ENCODE measurements at places on chromosomes 16 and 17. TPM values are rescaled to one million over a fixed set of nuclear protein-coding genes. Genes with fewer than 3 reads are reported as not detected.

Gene RHBDF2
- 175 TPM for total RNA-seq

Gene FA2H
- total RNA-seq: 1.8 TPM

Gene TSNAXIP1
- total RNA-seq: 0.45 TPM

Gene CLDN6
- not detected for total RNA-seq

Gene KREMEN2
- total RNA-seq: not detected

Gene ADAMTS18
- total RNA-seq: 0.55 TPM

Gene KRTAP4-6
- total RNA-seq: not detected

Gene C17orf50
- total RNA-seq: not detected

DNA sequence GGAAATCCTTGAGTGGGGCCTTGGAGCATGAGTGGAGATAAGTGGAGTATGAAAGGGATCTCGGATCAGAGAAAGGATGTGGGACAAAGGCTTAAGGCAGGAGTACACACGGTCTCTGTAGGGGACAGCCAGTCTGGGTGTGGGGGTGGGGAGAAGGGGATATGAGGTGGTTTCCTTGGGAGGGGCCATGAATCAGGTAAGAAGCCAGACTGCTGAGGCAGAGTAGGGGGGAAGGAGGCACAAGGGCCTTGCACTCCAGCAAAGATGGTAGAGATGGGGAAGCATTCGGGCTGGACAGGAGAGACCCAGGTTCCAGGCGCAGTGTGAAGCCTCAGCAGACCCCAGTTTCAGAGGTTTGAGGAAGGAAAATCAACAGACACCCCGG lies 1.6 kb downstream of the HSD11B2 start:
- H3K27ac ChIP-seq: peak overlapping the region; percentile 82
- H3K27me3 ChIP-seq: no peaks in the 10 kb centered on the region
- no peak for DNase-seq
- H3K36me3 ChIP-seq: peaks cover 15% of the 10 kb centered on the region
- peak overlapping the region; percentile 63 for H3K4me3 ChIP-seq
- peaks cover 40% of the 10 kb centered on the region for H3K4me1 ChIP-seq

GRCh38 chr16:2799859-2800226 lies 1.6 kb downstream of the PRSS41 start:
- peak overlapping the region; percentile 68 for H3K27ac ChIP-seq
- peaks cover 24% of the 10 kb centered on the region for H3K4me1 ChIP-seq
- no peaks in the 10 kb centered on the region for H3K36me3 ChIP-seq
- peak; percentile 67 for DNase-seq
- H3K27me3 ChIP-seq: no peaks in the 10 kb centered on the region

- peak; percentile 48 for DNase-seq
- H3K4me1 ChIP-seq: peaks cover 33% of the 10 kb centered on the region
- H3K36me3 ChIP-seq: no peaks in the 10 kb centered on the region
- H3K27ac ChIP-seq: no peak overlapping the region
These were observed 6.7 kb upstream of the TOB1 start for GRCh38 chr17:50872710-50873424.

GRCh38 chr16:49653577-49653976 lies 202.3 kb downstream of the ZNF423 start:
- no peak for DNase-seq
- no peaks in the 10 kb centered on the region for H3K4me1 ChIP-seq
- H3K4me3 ChIP-seq: no peak overlapping the region
- no peaks in the 10 kb centered on the region for H3K27me3 ChIP-seq

GRCh38 chr17:3610523-3610922 lies 1.3 kb upstream of the TRPV1 start:
- DNase-seq: no peak
- no peak overlapping the region for H3K4me3 ChIP-seq
- no peak overlapping the region for H3K27ac ChIP-seq
- peaks cover 100% of the 10 kb centered on the region for H3K36me3 ChIP-seq
- H3K4me1 ChIP-seq: no peaks in the 10 kb centered on the region
- no peaks in the 10 kb centered on the region for H3K27me3 ChIP-seq

DNA sequence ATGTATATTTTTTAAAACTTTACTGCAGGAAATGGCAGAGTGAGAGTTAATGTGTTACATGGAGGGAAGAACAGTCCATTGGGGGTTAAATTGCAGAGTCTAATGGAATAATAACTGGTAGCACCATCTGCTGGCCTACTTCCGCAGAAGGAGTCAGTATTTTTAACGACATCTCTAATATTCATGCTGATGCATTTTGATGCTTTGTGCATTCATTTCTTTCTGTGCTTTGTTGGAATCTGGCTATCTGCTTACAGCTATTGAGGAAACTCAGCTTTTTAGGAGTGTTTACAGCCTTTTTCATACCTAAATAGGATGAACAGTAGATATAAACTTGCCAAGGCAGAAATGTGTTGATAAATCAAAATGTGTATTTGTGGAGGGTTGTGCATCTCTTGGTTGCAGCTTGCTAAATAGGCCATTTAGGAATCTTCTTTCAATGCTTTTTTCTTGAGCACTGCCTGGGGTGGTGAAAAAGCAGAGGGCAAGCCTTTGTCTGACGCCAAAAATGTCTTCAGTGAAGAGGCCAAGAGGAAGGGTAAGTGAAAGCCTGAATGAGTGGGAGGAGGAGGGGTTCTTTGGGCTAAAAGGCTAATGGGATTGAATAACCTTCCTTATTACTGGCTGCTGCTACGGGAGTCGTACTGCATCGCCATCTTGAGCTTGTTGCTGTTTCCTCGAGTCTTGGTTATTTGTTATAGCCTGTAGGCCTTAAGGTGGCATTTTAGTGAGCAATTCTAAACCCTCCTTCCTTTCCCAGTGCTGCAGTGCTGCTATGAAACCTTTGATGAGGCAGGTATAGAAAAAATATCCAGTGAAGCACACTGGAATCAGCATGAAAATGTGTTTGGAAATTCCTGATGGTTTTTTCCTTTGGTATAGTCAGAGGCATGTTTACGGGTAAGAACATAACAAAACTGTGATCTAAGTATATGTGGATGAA lies 153.3 kb downstream of the CHD9 start:
- H3K27me3 ChIP-seq: no peaks in the 10 kb centered on the region
- H3K4me3 ChIP-seq: peak overlapping the region; percentile 32
- peak overlapping the region; percentile 80 for H3K27ac ChIP-seq
- peaks cover 57% of the 10 kb centered on the region for H3K4me1 ChIP-seq
- DNase-seq: peak; percentile 39
- no peaks in the 10 kb centered on the region for H3K36me3 ChIP-seq

DNA sequence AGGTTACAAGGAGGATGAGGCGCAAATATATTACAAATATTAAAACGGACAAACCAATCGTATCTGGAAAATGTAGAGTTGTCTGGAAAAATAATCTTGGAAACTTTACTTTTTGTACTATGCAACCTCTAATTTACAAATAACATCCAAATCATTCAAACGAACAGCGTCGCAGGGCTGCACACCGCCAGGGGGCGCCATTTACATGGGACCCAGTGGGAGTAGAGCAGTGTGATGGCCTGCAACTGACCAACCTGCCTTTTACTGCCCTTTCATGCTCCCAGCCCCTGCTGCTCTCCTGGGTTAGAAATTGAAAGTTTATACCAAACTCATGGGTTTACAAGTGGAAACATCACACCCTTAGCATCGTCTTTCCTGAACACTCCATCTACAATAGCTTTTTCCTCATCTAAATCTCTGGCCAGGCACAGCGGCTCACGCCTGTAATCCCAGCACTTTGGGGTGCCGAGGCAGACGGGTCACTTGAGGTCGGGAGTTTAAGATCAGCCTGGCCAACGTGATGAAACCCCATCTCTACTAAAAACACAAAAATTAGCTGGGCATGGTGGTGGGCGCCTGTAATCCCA lies 10.0 kb downstream of the PITPNC1 start:
- H3K4me1 ChIP-seq: peaks cover 14% of the 10 kb centered on the region
- no peaks in the 10 kb centered on the region for H3K36me3 ChIP-seq
- no peak overlapping the region for H3K4me3 ChIP-seq
- DNase-seq: peak; percentile 57

DNA sequence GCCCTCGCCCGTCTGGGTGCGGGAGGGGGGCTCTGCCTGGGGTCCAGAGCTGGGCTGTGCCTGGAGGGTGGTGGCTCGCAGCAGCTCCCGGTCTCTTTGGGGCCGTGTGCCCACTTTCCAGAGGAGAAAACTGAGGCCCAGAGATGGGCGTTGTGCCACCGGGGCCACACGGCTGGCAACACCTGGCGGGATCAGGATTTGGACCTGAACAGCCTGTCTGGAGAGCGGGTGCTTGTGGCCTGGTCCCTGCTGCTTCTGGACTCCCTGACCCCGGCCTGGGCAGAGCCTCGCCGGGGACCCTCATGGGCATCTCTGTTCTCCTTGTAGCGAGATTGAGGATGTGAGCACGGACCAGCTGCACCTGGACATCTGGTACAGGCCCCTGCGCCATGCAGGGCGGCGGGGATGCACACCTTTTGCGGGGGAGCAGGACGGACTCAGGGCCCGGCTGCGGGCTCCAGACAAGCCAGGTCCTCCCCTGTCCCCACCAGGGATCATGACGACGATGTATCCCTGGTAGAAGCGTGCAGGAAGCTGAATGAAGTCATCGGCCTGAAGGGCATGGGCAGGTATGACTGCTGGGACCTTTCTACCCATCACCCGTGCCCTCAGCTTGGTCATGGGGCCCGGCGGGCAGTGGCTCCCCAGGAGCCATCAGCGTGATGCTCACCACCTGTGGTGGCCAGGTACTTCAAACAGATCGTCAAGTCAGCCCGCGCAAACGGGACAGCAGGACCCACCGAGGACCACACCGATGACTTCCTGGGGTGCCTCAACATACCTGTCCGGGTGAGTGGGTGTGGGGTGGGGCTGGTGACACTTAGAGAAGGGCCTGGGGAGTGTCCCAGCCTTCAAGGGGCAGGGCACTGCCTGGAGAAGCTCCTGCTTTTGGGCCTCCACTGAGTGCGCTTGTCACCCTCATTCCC lies 8.3 kb downstream of the BAIAP3 start:
- no peak overlapping the region for H3K27ac ChIP-seq
- H3K27me3 ChIP-seq: no peaks in the 10 kb centered on the region
- no peak for DNase-seq
- H3K36me3 ChIP-seq: no peaks in the 10 kb centered on the region
- peak overlapping the region; percentile 44 for H3K4me3 ChIP-seq

- H3K4me1 ChIP-seq: no peaks in the 10 kb centered on the region
- no peaks in the 10 kb centered on the region for H3K36me3 ChIP-seq
- DNase-seq: no peak
- no peak overlapping the region for H3K27ac ChIP-seq
These were observed 183.7 kb downstream of the SNX29 start for GRCh38 chr16:12160249-12160648.

DNA sequence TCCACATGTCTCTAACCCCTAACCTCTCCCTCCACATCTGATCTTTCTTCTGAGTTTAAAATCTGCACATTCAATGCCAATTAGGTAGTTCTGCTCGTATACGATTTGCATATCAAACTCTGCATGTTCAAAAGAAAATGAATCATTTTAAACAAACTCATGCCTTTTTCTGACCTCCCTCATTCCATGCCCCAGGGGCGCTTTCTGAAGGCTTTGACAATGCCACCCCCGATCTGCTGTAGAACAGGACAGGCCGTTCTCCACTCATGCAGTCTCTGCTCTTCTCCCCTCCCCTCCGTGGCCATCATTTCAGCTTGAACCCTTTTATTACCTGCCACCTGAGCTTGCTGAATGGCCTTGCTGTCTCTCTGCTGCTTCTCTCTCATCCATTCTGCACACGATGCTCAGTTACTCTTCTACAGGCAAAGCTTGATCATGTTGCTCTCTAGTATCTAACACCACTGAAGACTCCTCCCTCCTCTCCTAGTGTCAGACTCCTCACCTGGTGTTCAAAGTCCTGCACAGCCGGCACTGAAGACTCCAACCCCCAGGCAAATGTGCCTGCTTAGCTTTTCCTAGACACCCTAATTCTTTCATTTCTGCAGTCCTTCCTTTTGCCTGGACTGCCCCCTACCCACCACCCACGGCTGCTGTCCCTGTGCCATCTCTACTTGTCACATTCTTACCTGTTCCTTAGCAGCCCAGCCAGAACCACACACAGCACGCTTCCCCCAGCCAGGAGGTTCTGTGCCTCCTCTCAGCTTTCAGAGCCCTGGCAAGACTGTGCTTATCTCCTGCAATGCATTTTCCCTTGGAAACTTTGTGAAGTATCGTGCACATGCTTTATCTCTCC lies 6.2 kb downstream of the TMEM238L start:
- H3K27ac ChIP-seq: peak overlapping the region; percentile 86
- no peaks in the 10 kb centered on the region for H3K36me3 ChIP-seq
- peak overlapping the region; percentile 35 for H3K4me3 ChIP-seq
- H3K4me1 ChIP-seq: peaks cover 43% of the 10 kb centered on the region

GRCh38 chr17:72420775-72421127 lies 299.9 kb downstream of the SOX9 start:
- H3K27me3 ChIP-seq: no peaks in the 10 kb centered on the region
- H3K4me1 ChIP-seq: peaks cover 41% of the 10 kb centered on the region
- H3K4me3 ChIP-seq: no peak overlapping the region
- DNase-seq: no peak

DNA sequence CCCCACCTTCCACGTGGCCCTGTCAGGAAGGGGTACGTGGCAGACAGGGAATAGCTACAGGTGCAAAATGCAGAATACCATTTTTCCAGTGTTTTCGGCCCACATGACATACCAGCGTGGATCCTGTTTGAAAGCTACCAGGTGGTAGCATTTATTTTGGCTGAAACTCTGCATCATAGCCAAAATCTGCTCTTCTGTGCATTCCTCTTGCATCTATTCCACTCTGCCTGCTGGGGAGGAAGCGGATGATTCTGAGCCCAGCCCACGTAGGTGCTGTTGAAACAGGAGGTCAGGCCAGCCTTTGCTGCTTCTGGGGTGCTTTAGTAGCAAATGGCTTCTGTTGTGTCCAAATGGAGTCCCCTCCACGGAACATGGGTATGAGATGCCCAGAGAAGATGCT lies 670.9 kb upstream of the EEF2KMT start:
- no peak overlapping the region for H3K4me3 ChIP-seq
- H3K27me3 ChIP-seq: no peaks in the 10 kb centered on the region
- H3K4me1 ChIP-seq: no peaks in the 10 kb centered on the region
- H3K36me3 ChIP-seq: no peaks in the 10 kb centered on the region
- DNase-seq: no peak

DNA sequence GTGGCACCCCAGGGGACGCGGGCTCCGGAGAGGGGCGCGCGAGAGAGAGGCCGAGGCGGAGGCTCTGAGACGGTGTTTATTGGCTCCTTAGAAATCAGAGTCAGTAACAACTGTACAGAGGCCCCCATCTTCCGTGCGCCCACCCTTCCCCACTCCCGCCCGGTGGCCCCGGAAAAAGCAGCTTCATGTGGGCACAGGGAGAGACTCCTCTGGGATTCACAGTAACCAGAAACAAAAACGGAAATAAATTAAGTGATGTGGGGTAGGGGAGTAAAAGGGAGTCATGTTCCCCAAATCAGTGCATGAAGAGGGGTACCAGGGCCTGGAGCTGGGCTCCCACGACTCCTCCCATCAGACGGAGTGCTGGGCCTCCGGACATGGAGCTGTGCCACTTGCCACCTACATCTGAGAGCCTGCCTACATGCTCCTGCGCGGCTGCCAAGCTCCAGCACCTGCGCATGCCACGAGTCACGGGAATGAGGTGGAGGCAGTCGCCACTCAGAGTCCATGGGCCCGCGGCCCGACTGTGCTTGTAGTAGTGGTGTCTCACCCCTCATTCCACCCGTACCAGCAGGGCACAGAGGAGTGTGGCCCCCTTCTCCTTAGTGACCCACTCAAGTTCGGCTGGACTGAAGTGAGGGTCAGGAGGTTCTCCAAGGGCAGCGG lies 543 bp upstream of the GPS2 start:
- H3K27ac ChIP-seq: peak overlapping the region; percentile 97
- DNase-seq: peak; percentile 77
- H3K36me3 ChIP-seq: peaks cover 68% of the 10 kb centered on the region
- H3K27me3 ChIP-seq: no peaks in the 10 kb centered on the region
